Stimulated activated CD8-positive, alpha-beta memory T cell treated with anti-CD3 and anti-CD28 coated beads, Interleukin-15, amount 100 ng/mL, for 1 hour (primary cell): ENCODE measurements at places on chromosomes 11 and 22.

GRCh38 chr22:42509548-42509947 is 10.0 kb downstream of the RRP7A start:
- no peak for DNase-seq

- DNase-seq, result no peak
These were observed 56.7 kb downstream of the PHF21B start for GRCh38 chr22:44952863-44953746.

DNA sequence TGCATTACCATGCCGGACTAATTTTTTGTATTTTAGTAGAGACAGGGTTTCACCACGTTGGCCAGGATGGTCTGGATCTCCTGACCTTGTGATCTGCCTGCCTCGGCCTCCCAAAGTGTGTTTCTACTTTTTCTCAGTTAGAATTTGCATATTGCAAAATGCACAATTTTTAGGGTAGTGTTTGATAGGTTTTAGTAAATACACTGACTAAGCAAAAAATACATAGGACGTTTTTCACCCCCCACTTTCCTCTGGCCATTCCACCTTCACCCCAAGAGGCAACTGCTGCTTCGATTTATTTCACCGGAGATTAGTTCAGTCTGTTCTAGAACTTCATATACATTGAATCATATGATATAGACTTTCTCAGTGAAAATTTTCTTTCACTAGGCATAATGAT is 1269.1 kb downstream of the TBC1D22A start:
- no peak for DNase-seq

- DNase-seq, result no peak
These were observed 24.3 kb downstream of the FAM83F start for GRCh38 chr22:40019100-40019499.

DNA sequence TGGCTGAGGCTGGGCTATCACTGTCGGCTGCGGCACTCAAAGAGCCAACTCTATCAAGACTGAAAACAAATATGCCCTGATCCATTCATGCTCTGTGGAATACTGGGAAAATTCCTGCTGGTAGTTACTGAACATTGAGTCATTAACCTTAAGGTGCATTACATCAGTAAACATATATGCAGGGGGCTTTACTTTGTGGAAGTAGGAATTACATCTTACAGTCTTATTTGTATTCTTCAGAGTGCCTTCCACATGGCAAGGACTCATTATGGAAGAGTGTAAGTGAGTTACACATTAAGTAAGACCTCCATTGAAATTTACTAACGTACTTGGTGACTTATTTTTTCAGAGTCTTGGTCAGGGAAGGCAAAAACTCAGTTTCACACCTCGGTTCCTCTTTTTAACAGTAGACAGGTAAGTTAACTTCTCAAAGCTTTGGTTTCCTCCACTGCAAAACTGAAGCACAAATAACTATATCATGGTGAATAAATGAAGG is 4.5 kb downstream of the OR5B21 start:
- DNase-seq, result no peak

DNA sequence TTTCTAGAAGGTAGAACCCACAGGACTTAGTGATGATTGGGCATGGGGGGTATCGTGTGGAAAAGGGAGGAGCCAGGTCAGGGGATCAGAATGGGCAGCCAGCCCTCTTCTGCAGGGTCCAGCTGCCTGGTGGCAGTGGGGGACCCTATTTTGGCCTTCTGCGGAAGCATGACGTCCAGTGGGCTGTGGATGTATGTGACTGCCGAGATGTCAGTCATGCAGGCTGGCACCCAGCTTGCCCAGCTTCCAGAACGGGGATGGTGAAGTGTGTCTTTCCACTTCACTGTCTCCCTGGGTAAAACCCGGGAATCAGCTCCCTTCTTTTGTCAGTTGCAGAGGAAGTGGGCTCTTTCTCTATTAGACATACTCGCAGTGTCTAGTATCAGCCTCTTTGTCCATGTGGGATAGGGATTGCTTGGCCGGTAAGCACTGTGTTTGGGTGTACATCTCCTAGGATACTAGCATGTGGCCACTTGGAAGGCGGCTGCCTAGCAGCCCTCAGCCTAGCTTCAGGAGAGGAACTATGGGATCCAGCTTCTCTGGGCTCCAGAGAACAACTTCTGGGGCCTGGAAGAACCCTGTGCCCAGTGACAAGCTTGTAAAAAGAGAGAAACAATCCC is 51.4 kb downstream of the GRIK4 start:
- no peak for DNase-seq

GRCh38 chr11:112795911-112796649 is 165.1 kb upstream of the NCAM1 start:
- no peak for DNase-seq

DNA sequence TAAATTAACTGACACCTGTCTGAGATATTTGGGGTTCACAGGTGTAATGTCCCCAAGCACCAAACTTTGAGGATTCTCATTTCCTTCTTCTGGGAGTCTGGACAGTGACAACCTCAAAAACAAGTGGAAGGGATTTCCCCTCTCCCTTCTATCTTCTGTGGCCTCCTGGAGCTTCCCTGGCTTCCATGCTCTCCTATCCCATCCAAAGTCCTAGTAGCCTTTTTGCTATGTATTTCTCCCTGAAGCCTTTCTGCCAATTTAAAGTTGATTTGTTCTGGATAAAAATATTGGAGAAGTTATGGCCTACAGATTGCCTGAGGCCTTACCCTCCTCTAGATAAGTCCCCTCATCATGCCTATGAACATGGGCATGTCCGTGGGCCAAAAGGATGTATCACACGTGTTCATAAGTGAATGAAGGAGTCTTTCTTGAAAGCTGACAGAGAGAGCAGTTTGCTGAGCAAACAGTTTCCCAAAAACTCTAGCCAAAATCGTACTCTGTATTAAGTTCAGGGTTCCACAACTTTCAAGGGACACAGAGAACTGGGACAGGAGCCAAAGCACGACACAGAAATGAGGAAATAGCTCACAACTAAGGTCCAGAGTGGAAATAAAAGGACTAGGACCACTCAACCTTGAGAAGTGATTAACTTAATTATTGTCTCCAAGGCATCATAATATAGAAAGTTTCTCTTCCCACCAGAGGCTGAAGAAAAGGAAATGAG is 6.7 kb downstream of the HEPACAM start:
- DNase-seq, result no peak
